CD4-positive, alpha-beta T cell treated with Interleukin-4 for 1 hour (primary cell): ENCODE measurements at places on chromosomes 7 and 10.

GRCh38 chr10:33807531-33808359 is 473.3 kb upstream of the NRP1 start:
- DNase-seq = no peak

GRCh38 chr10:5254488-5254887 is 57.9 kb downstream of the AKR1C4 start:
- DNase-seq = no peak

DNA sequence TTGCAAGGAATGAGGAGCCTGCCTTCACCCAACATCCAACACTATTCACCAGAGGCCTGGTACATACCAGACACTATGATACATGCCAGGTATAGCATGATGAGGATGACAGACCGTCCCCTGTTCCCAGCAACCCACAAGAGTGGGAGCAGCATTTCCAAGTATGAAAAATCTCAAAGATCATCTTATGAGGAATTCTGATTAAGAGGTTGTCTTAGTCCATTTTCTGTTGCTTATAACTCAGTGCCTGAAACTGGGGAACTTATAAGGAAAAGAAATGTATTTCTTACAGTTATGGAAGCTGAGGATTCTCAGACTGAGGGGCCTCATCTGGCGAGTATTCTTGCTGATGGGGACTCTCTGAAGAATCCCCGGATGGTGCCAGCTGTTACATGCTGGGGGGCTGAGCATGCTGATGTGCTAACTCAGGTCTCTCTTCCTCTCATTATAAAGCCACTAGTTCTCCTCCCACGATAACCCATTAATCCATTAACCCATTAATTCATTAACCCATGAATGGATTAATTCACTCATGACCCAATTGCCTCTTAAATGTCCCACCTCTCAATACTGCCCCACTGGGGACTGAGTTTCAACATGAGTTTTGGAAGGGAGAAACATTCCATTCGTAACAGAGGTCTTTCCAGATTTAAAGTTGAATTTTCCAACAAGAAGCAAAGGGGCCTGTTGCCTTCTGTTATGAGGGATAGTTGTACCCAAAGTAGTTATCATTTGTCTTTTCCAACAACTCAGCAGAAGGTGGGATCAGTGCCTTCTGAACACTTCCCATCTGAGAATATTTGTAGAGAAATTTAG is 173.9 kb downstream of the HERPUD2 start:
- DNase-seq = no peak

DNA sequence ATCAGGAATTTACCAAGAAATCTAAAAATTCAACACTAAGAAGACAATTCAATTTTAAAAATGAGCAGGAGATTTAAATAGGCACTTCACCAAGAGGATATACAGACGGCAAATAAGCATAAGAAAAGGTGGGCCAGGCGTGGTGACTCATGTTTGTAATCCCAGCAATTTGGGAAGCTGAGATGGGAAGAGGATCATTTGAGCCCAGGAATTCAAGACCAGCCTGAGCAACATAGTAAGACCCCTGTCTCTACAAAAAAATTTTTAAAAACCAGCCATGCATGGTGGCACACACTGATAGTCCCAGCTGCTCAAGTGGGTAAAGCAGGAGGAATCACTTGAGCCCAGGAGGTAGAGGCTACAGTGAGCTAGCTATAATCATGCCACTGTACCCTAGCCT is 3.5 kb upstream of the AKR1D1 start:
- DNase-seq = no peak

DNA sequence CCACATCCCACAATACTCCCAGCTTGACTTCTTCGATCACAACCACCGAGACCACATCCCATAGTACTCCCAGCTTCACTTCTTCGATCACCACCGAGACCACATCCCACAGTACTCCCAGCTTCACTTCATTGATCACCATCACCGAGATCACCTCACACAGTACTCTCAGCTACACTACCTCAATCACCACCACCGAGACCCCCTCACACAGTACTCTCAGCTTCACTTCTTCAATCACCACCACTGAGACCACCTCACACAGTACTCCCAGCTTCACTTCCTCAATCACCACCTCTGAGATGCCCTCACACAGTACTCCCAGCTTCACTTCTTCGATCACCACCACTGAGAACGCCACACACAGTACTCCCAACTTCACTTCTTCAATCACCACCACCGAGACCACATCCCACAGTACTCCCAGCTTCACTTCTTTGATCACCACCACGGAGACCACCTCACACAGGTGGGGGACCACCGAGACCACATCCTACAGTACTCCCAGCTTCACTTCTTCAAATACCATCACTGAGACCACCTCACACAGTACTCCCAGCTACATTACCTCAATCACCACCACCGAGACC is 8.6 kb downstream of the MUC3A start:
- no peak for DNase-seq

- DNase-seq = no peak
These were observed 13.7 kb upstream of the USP6NL start for GRCh38 chr10:11625019-11625735.

- DNase-seq = no peak
These were observed 50.9 kb upstream of the SGMS1 start for GRCh38 chr10:50674469-50675254.

GRCh38 chr7:157468221-157469111 is 131.7 kb downstream of the DNAJB6 start:
- no peak for DNase-seq

DNA sequence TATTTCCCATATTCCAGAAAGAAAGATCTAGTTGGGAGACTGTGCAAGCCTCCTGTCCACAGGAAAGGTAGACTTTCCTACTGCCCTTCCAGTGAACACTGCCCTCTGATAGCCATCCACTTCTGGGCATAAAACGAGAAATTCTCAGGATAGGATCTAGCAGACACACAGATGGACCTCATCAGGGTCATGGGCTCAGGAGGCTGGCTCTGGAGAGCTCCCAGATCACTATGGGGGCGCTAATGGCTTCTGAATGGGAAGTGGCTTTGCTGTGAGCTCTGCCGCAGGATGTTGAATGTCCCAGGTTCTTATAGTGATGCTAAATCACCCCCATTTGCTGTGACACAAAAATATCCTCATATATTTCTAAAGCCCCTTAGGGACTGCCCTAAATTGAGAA is 77.1 kb downstream of the SVIL start:
- no peak for DNase-seq

DNA sequence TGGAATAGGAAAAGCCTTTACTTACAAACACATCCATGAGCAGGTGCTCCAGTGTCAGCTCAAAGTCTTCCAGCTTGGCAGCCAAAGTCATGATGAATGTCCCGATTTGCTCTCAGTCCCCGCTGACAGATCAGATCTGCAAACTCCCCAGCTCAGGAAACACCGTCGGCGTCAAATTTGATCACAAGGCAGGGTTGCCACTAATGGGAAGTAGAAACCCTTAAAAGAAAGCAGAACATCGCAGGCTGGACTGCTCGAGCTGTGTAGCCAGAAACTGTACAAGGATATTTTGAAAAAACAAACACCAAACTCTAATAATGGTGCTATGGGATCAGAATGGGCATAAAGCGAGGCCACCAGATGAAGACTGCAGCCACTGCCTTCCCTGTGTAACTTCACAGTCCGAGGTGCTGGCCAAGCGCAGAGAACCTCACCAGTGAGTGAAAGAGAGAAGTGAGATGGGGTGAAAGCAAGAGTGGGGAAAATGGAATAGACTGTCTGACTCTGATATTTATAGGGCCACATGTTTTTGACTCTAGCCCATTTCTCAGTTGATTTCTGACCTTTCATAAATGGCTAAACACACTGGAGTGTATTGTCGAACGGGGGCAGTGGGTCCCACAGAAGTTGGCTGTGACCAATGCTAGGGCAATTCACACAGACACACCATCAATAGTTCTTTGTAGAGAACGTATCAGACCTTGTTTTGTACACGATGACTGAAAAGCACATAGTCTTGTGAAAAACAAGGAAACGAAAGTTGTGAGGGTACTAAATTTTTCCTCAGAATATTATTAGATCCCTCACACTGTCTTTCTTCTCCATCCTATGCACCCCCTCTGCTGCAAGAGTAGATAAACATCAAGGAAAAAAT is 306.2 kb downstream of the FRMD4A start:
- DNase-seq = no peak

- DNase-seq = no peak
These were observed 4.9 kb upstream of the CYP3A7 start for GRCh38 chr7:99739699-99740572.

DNA sequence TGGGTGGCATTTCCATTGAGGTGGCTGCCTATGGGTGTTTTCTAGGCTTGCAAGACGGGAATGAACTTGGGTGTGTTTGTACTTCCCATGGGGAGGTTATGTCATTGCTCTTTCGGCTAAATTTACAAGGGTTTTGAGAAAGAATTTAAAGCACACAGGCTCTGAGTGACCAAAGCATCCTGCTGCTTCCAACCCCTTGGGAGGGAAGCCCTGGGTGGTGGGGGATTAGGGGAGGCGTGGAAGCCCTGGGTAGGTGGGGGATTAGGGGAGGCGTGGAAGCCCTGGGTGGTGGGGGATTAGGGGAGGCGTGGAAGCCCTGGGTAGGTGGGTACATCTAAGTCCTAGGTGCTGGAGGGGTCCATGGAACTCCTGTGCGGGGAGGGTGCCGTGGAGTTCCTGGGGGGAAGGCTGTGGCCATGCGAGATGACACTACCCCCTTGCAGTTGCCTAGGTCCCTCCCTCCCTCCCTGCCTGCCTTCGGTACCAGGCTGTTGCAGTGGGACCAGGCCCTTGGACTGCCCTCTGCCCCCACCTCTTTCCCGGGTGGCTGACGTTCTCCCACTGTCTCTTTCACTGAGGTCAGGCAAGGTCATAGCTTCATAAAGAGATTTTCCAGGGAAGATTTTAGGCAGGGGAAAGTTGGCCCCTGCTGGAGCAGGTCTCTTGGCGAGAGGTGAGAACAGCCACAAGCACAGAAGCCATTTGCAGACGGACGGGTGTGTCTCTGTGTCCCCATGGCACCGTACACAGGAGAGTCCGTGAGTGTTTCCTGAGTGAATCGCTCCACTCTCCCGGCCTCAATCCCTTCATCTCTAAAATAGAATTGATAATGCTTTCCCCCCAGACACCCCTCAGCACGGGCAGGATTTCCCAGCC is 19.5 kb downstream of the PRF1 start:
- DNase-seq = no peak

DNA sequence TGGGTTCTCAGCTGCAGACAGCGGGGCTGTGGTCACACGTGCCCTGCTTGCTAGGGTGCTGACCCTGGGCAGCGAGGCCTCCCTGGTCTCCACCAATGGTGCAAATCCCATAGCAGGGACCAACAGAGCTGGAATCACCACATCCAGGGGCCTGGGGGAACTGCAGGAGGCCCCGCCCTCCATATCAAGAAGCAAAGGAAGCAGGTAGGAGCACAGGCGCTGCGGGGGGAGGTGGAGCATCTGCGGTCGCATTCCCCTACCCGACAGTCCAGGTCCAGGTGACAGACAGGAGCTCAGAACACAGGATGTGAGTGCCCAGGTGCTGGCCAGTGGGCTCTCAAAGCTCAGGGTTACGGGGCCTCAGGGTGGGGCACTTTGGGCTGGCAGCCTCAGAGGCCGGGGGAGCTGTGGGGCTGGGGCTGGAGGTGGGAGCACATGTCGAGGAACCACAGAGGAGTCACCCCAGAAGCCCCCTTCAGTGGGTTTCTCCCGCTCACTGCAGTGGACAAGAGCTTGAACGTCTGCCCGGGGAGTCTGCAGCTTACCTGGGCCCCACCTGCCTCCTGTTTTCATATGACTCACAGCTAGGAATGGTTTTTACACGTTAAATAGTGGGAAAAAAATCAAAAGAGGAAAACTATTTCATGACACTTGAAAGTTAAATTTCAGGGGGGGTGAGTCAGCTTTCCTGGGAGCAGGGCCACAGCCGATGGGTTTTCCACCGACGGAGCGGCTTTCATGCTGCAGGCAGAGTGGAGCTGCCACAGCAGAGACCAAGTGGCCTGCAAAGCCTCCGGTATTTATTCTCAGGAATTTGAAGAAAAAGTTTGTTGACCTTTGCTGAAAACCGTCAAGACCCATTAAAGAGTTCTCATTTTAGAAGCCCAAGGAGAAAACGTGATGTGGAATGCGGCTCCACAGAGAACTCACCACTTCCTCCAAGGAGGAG is 148.7 kb upstream of the PPP2R2D start:
- DNase-seq = no peak

DNA sequence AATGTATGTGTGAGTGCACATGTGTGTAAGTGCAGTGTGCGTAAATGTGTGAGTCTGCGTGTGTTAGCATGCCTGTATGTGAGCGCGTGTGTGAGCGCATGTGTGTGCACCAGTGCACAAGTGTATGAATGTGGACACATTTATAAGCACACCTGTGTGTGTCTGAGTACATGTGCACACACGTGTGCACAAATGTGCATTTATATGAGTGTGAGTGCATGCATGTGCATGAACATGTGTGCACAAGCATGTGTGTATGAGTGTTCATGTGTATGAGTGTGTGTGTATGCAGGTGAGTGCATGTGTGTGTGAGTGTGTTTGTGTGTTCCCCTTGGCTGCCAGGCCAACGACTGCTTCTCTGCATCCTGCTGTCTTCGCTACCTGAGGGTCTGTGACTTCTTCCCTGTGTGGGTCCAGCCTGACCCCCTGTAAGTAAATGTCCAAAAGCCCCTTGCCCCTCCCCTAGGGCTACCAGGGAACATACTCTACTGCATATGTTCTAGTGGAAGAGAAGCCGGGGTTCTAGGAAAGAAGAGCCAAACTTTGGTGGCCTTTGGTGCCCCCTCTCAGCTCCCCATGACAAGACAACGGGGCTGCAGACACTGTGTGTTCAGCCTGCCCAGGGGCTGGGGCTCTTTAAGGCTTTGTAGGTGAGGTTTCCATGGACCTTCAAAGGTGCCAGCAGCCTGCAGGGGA is 17.0 kb downstream of the GOLGA7B start:
- no peak for DNase-seq

DNA sequence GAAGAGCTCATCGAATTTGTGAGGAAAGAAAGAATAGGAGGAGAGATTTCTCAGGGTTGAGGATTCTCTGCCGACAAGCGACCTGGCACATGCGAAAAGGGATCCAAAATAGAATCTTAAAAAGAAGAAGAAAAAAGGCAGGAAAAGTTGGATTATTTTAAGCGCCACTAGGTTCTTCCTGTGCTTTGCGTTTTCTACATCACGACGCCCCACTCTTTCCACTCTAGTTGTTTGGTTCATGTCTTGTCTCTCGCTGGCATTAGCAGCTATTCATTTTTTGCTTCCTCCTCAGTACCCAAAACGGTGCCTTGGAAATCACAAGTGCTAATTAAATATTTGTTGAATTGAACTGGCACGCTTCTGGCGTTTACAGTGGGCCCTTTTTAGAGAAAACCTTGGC is 674 bp upstream of the FRA10AC1 start:
- DNase-seq = no peak
